ENCODE measurements at places on chromosomes 2 and 18.

- no peak for DNase-seq
Measured at GRCh38 chr2:26237868-26238267, 6.6 kb downstream of the HADHA start.

- DNase-seq, result no peak
Measured at GRCh38 chr2:157127249-157128012, 130.1 kb upstream of the GALNT5 start.

- DNase-seq, result no peak
Measured at GRCh38 chr2:112812318-112813267, 24.0 kb downstream of the IL1B start.

GRCh38 chr2:108918941-108919341 lies 70.1 kb downstream of the EDAR start:
- DNase-seq, result no peak

- no peak for DNase-seq
Measured at GRCh38 chr2:239223310-239224198, 177.3 kb downstream of the HDAC4 start.

DNA sequence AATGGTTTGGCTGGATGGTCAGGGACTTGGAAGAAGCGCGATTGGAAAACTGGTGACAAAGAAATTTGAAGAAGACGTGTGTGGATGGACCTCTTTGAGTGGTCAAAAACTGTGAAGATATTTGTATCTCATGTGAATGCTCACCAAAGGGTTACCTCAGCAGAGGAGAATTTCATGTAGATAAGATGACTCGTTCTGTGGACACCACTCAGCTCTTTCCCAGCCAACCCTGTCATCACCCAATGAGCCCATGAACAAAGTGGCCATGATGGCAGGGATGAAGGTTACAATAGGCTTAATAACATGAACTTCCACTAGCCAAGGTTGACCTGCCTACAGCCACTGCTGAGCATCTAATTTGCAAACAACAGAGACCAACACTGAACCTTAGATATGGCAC lies 248.3 kb downstream of the KCNE4 start:
- no peak for DNase-seq

DNA sequence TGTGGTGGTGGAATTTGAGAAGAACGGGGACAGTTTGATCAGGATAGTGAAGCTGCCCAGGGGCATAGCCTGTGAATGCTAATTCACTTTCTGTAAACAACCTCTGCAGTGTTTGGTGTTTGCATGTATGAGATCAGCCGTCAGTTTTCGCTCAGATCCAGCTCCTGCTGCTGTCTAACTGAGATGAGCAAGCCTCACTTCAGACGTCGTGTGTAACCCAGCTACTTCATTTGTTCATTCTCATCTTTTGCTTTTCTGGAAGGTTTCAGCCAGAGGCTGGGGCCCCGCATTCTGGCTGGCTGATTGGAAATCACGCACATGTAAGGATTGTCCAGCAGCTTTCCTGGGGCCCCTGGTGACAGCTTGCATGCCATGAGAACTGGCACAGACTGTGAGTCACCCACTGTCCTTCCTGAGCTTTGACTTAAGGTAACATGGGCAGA lies 48.9 kb downstream of the LDLRAD4 start:
- DNase-seq, result no peak

- DNase-seq, result peak; percentile 46
Measured at GRCh38 chr2:108607706-108608301, 73.5 kb downstream of the LIMS1 start.

DNA sequence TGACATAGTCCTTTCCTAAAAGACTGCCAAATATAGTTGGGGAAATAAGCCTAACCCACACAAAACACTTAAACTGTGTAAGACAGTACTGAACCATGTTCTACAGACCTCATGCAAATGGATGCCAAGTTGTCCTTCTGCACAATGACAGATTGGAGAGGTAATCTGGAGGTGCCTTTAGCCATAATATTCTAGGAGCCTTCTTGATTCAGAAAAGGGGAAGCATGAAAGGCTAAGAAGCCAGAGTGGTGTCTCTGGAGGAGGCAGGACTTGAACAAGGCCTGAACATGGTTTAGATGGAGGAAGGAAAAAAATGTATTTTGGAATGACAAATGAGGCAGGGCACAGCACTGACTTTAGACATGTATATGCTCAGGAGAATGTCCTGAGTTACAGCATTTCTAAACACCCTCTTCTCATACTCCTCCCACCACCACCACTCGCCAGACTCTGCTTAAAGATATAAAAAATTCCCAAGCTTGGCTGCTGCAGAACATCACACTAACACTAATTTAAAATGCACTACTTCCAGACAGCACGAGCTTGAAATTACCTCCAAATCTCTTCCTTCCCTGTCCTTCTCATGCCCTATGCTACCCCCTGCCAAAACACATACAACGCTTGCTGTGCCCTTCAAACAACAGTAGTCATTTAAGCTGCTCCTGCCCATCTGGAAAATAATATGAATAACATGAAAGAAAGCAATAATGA lies 110.4 kb downstream of the ANKRD44 start:
- no peak for DNase-seq

- DNase-seq, result no peak
Measured at GRCh38 chr2:66578054-66578686, 143.2 kb downstream of the MEIS1 start.

- no peak for DNase-seq
Measured at GRCh38 chr18:37270038-37270665, 295.4 kb downstream of the CELF4 start.

DNA sequence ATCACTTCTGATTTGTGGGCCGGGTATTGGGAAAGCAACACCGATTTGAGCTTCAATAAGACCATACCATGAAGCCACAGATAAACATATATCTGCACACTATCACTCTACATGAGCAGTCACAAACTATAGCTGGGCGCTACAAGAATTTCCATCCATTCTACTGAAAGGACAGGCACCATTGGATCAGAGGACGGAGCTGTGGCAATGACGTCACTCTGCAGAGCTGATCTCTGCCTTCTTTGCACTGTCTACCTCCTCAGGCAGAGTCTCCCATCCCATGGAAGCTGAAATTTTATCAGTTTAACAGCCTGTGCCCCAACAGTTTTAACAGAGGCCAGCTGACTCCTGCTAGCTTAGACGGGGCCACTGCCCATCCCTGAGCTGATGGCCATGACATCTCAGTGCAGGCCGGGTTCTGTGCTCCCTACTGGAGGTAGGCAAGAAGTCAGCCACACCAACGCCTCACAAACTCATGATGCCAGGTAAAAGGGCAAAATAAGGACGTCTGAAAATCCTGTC lies 389.6 kb upstream of the SALL3 start:
- DNase-seq, result no peak

DNA sequence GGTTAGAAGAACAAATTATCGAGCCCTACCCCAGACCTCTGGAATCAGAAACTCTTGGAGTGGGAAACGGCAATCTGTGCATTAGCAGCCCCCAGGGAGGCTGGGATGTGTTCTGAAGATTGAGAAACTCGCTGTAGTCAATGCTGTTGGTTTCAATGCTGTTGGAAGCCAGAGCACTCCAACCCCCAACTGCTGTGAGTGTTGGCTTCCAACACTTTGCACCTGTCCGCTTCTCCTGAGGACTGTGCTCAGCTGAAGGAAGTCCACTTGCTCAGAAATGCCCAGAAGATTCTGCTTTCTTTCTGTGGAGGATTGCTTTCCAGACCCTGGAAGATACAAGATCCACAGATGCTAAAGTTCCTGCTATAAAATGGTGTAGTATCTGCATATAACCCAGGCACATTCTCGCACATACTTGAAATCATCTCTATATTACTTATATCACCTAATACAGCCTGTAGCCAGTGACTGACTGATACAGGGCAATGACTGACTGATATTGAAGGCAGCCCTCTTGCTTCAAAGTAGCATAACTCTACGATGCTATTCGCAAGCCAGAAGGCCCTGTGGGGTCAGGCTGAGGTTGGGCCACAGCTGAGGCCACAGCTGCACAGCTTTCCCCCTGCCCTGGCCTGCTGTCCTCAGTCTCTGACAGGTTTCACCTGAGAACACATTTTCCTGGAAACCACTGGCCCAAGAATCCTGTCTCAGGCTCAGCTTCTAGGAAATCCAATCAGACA lies 757.7 kb upstream of the ID2 start:
- DNase-seq, result no peak

DNA sequence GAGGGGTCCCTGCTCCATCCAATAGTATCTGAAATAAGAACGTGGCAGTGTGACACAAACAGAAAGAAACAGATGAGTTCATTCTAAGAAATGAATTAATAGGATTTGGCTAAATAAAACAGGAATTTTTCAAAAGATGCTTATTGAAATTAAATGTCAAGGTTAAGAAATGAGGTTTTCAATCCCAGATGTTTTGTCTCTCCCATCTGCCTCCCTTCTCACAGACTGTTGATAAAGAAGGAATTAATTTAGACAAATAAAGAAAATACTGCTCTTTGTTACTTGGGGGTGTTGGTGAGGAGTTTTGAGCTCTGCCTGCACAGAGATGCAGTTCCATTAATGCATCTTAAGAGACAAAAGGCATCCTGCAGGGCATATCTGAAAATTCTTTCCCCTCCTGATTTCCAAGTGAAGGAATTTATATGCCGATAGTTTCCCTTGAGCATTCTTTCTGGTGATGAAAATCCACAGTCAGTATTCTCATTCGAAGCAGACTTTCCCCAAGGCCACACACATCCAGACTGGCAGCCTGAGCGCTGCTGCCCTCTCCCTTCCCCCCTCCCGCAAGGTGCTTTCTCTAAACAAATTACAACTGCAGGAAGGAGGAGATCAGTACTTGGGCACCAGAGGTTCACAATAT lies 385.4 kb upstream of the RND3 start:
- no peak for DNase-seq

GRCh38 chr2:148194882-148195281 lies 174.0 kb downstream of the MBD5 start:
- no peak for DNase-seq

DNA sequence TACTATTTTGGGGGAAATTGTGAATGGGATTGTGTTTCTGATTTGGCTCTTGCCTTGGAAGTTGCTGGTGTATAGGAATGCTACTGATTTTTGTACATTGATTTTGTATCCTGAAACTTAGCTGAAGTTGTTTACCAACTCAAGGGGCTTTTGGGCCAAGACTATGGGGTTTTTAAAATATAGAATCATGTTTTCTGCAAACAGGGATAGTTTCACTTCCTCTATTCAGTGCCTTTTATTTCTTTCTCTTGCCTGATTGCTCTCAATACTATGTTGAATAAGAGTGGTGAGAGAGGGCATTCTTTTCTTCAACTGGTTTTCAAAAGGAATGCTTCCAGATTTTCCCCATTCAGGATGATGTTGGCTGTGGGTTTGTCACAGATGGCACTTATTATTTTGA lies 1383.8 kb upstream of the ACVR2A start:
- DNase-seq, result no peak

GRCh38 chr2:241062389-241063092 lies 39.5 kb downstream of the MTERF4 start:
- no peak for DNase-seq

- DNase-seq, result no peak
Measured at GRCh38 chr2:240933048-240933965, 27.2 kb downstream of the CROCC2 start.

GRCh38 chr2:78778756-78779510 lies 246.6 kb upstream of the REG3G start:
- DNase-seq, result no peak

- DNase-seq, result no peak
Measured at GRCh38 chr2:134773335-134773734, 54.5 kb upstream of the TMEM163 start.

GRCh38 chr2:65300134-65300760 lies 72.6 kb downstream of the ACTR2 start:
- no peak for DNase-seq

GRCh38 chr2:234963773-234964615 lies 12.2 kb downstream of the SH3BP4 start:
- DNase-seq, result no peak

DNA sequence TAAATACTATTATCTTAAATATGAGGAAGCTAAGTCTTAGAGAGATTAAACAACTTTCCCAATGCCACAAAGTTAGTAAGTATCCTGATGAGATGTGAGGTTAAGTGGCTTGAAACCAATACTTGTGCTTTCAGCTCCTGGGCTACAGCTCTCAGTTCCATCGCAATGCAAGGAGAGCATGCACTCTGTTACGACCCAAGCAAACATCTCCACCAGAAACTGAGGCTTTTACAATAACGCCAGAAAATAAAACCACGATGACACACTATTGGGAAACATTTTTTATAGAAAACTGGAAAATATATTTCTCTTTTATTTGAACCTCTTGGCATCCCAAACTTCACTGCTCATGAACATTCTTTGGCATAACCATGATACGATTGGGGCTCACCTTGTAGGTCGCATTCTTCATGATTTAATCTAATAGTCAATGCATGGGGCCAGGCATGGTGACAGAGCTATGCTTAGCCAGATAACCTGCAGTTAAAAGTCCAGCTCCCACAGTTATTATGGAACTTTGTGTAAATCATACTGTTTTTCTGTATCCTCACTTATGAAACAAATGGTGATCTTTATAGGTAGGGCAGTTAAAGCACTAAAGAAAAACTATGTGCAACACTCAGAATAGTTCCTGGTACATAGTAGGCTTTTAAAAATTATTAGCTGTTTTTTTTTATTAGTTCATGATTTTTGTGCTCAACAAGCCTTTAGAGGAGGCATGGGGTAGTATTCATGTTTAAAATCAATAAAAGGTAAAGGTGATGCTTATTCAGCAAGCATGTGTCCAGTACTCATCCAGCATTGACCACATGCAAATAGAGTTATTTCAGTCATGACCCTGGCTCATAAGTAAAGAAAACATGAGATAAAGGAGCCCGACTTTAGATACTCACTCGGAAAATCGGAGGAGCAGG lies 238.3 kb upstream of the TRIB2 start:
- no peak for DNase-seq

GRCh38 chr2:151472966-151473365 lies 63.3 kb downstream of the RIF1 start:
- no peak for DNase-seq

- no peak for DNase-seq
Measured at GRCh38 chr2:46816151-46816845, 99.3 kb downstream of the MCFD2 start.

- DNase-seq, result peak; percentile 26
Measured at GRCh38 chr2:9780368-9781130, 62.7 kb upstream of the TAF1B start.

DNA sequence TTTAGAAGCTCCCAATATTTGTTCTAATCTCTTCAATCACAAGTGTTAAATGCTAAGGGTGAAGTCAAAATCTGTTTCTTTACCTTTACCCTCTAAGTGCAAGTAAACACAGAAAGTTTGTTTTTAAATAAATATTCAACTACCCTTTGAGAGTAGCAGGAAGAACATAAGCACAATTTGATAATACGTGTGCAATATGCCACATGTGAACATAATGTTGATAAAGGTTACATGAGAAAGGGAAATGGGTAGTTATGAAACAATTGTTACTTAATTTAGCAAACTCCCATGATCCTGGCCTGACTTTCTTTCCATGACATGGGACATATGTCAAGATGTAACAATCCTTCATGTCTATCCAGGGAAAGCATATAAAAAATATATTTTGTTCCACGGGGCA lies 7.1 kb downstream of the SPRED2 start:
- DNase-seq, result no peak

DNA sequence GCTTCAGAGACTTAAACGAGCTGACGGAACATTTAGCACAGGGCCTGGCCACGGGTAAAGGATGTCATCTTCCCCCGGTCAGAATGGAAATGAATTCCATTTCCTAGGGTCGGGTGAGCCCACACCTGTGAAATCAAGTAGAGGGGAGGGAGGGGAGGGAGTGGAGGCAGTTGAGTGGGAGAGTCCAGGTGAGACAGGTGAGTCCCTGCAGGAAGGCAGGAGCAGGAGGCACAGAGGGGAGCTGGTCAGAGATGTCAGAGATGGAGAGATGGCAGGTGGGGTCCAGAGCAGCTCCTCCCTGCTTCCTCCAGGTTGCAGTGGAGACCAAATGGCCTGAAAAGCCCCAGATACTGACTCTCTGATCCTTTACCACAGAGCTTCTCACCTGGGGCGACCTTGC lies 55.2 kb downstream of the SH3BP4 start:
- DNase-seq, result no peak

Data from stimulated activated CD4-positive, alpha-beta T cell treated with anti-CD3 and anti-CD28 coated beads, Interleukin-4, amount 100 ng/mL, for 24 hours (primary cell).